Fibroblast of skin of scalp (primary cell): ENCODE measurements at places on chromosomes 6 and 20.

DNA sequence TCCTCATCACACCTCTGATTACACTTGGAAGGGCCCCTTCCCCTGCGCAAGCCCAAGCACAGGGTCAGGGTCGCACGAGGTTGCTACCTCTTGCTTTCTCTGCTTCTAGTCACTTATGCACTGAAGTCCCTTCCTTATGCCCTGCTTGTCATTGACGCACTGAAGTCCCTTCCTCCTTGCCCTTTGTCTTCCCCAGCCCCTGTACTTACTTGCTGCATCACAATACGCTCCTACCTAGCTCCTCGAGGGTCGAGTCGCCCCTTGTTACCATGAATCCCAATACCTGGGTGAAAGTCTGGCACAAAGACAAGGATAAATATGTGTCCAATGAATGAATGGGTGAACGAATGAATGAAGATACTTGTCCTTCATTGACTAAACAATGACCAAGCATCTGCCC is 75.9 kb downstream of the LYRM4 start:
- DNase-seq: no peak

DNA sequence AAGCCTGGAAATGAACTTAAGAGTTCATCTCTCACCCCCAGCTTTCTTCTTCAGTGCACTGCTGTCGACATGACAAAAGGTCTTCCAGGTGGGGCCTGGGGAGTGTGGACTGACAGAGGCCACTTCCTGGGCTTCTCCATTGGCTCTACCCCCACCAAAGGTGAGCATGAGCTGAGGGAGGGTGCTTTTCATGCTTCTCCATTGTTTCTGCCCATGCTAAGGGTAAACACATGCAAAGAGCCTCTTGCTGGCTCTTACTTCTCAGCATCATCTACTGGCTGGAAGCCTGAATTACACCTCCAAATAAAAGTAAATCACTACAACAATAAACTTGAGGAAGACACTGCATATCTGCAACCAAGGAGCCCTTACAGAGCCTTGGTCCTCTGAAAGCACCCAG is 227.2 kb downstream of the EPM2A start:
- DNase-seq: no peak

DNA sequence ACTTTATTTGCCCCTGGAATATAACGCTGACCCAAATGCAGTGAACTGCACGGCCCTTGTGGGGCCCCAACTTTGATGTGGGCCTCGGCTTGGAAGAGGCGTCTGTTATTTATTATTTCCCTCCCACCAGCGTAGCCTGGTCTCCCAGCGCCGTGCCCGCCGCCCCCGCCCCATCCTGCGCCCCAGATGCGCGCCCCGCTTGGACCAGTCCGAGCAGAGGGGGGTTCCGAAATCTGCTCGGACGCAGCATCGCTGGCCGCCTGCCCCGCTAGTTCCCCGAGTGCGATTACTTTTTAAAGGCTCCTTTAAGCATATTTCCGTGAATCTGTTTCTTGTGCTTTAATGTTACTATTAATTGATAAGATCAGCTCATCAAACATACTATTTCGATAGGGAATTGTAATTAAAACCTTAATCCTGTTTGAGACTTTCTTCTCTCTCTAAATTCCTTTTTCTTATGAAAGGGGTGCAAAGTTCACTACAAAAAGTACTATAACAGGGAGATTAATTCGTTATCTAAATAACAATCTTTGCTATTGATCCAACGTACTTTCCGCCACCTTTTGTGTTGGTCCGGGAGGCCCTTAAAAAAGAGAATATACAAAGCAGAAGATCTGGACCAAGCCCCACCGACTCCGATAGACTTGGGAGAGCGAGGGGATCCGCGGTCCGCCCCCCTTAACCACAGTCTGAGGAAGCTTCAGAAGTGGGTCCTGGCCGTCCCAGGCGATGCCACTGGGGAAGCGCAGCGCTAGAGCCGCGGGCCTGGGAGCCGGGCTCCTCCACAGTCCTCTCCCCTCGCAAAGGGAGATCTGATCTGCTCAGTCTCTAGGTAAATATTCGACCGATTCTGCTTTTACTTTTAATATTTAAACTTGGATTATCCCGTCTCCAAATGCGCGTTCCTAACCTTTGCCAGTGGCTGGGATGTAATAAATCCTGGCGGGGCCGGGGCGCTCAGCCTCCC is 10.2 kb downstream of the POU3F2 start:
- DNase-seq: no peak

DNA sequence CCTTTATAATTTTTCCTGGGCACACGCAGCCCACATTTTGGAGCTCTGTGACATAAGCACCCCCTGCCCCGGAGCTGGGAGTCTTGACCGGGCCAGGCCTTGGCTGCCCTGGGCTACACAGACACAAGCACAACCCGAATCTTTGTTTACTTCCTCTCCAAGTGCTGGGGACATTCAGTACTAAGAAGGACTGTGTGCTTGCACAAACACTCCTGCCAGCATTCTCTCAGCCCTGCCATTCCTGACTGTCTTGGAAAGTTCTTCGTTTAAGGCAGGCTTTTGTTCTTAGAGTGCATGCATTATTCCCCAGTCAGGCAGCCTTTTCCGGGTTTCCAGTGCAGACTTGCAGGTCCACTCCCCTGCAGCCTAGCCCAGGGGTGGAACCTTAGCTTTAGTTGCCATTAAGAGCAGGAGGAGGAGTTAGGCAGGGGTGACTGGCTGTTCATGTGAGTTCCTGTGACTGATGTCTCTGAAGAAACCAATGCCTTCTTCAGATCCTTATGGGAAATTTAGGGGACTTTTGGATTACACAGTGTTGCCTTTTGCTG is 28.6 kb downstream of the FOXO3 start:
- DNase-seq: peak; percentile 44

DNA sequence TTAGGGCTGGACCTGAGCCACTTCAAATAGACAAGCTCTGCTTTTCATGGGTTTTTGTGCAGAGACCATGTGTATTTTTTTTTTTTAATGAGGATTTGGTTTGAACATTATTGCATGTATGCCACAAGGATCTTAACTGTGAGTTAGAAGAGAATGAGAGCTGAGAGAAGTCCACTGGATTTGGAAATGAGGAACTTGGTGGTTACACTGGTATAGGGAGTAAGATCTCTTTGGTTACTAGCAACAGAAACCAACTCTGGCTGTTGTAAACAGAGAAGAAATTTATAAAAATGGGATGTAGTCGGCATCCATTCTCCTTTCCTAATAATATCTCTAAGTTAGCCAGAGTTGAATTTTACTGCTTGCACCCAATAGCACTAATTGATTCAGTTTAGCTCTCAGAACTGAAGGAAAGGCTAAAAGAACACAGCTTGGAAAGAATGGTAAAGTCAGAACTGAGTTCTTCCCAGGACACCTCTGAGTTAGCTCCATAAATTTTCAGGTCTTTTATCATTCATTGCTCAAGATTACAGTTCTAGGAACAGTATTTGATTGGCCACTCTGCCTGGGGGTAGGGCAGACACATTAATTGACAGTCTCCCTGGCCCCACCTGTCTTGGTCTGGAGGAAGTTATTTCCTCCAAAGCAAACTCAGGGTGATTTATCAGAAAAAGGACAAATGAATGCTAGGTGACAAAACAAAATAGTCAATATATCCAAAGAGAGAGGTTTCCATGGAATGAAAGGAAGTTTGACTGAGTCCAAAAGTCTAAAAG is 3.9 kb upstream of the WFDC2 start:
- DNase-seq: no peak

DNA sequence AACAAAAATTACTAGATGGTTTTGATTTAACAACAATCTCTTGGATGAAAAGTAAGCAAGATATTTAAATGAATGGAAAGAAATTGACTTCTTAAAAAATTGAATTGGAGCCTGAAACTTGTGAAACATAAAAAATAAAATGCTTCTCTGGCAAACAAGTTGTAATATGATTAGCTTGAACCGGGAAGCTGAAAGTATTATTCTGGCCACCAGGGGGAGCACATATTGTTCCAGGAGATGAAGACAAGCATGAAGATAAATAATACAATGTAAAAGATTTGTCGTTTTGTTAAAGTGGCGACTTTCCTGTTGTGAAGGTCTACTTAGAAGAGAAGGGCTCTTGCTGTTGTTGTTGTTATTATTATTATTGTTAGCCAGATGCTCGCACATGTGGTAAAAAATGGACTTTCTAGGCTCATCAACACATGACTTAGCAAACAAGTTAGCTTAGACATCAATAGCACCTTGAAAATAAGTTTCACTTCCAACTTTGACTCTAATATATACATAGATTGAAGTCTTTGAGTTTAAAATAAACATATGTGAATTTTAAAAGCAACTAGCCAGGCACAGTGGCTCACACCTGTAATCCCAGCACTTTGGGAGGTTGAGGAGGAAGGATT is 14.2 kb downstream of the PAX1 start:
- DNase-seq: peak; percentile 66

GRCh38 chr6:124487623-124488431 is 474.4 kb upstream of the RNF217 start:
- peak; percentile 81 for DNase-seq

GRCh38 chr6:25713824-25714223 is 40.7 kb upstream of the SLC17A4 start:
- DNase-seq: no peak

DNA sequence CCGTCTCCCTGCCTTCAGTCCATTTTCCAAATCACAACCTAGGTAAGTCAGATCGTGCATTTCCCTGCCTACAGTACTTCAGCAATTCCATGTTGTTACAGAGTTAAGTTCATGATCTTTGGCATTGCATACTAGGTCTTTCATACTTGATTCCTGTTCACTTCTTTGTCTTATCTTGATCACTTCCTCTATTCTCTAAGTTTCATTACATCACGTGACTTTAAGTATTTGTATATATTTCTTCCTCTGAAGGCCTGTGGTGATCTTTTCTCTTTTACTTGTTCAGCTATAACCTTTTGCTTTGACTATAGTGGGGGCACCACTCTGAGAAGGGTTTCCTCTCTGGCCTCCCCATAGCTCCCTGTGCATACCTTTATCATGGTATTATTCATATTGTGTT is 100.2 kb downstream of the TRMT11 start:
- DNase-seq: no peak

DNA sequence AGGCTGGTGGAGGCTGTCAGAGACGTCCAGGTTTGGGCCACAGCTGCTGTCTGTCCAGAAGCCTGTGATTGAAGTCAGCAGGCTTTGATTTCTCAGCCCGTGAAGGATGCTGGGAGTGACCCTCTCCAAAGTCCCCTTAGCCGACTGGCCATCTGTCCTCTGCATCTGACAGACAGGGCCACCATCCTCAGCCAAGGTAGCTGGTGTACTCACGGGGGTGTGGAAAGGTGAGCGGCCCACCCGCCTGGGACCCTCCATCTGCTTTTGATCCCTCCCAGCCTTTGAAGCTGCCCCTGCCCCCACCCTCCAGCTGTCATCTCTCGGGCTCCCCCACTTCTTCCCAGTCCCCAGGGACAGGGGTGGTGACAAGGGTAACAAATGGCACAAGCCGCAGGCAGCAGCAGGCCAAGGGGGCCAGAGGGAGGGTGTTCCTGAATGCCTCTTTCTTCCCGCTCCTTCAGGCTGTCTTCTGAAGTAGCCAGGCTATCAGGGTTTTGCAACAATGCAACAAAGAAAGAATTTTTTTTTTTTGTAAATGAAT is 84.4 kb downstream of the EYA2 start:
- DNase-seq: peak; percentile 50

DNA sequence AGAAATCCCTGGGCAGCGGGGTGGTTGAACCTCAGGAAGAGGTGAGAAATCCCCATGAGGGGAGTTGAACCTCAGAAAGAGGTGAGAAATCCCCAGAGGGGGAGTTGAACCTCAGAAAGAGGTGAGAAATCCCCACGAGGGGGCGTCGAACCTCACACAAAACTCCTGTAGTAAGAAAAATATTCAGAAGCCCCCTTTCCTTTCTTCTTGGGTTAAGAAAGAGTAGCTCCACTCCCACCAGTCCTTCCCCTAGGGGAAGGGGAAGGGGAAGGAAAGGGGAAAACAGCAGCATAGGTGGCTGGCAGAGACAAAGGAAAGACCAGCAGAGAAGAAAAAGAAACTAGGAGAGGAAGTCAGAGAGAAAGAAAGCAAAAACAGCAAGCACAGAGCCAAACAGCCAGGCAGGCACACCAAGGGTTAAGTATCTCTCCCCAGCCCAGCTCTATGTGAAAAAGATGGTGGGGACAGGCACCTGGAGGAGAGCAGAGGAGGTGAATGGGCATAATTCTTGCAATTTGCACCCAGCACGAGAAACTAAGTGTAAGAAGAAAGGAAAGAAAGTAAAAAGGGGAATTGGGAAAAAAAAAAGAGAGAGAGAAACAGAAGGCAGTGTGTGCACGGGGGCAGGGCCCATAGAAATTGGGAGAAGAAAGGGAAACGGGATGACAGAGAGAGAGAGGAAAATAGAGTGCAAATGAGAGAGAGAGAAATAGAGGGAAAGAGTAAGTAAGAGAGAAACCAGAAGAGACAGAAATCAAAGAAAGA is 88.2 kb downstream of the PLG start:
- DNase-seq: no peak

DNA sequence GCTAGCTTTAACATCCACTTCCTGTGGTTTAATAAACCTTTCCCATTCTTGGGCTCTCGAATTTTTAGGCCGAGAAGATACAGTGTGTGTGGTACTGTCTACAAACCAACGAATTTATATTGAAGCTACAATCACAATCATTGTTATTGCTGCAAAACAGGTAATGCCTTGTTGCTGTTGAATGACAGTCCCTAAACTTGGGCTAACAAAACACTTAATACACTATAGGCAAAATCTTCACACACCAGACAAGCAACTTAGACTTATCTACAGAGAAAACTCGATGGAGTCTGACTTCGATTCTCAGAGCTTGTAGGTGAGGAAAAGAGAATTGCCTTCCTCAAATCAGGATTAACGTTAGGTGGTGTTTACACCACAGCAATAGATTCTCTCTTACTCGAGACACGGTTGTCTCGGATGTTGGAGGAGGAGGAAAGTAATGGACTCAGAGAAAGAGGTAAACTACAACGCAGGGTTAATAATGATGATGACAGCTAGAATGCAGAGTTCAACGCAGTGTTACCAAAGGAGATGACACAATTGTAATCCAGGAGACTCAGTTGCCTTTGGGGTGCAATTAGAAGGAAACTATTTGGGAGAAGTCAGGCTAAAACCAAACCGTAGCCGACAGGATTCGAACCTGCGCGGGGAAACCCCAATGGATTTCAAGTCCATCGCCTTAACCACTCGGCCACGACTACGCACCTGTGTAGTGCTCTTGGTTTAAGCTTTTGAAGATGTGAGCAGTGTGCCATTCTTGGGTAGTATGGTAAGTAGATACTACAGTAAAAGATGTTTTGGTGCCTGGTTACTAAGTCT is 32.5 kb upstream of the ZNF184 start:
- DNase-seq: peak; percentile 56

- DNase-seq: no peak
Observed at GRCh38 chr20:49675368-49676151, 38.1 kb downstream of the B4GALT5 start.

GRCh38 chr6:107877968-107878367 is 53.9 kb upstream of the SCML4 start:
- no peak for DNase-seq

DNA sequence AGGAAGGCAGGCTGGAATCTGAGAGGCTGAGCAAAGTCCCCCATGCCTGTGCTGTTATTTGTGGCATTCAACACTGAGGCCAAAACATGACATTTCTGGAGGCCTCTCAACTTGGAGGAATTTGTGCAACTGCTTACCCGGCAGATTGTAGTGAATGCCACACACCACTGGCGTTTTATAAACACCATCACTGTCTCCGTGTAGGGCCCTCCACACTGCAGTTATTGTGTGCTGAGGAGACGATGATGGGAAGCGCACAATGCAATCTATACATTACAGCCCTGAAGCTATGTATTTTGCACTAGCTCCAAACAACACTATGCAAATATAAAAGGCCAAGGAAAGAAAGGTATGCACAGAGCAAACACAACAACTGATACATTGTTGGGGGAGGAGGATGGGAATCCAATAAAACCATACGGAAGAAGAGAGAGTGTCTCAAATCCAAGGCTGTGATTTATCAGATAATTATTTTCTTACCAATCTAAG is 106.5 kb downstream of the SMLR1 start:
- DNase-seq: peak; percentile 91

GRCh38 chr20:49724408-49725223 is 10.9 kb upstream of the B4GALT5 start:
- DNase-seq: peak; percentile 24
